ENCODE measurements at places on chromosomes 4 and X. TPM values are rescaled to one million over a fixed set of nuclear protein-coding genes. Genes with fewer than 3 reads are reported as not detected.

DNA sequence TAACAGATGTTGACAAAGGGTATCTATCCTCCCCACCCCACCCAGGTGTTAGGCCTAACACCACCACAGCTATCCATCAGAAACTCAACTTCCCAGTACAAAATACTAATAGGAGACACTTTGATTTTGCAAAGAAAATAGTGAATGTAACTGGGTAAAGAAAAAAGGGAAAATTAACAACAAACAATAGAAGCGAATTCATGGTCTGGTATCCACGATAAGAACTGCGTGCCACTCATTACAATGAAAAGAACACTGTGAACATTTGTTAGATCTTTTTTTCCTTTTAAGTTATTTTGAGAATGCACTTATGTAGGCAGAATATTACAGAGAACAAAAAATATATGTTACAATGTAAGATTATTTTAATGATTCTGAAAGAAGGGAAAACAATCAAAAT is 12.0 kb downstream of the TSPAN5 start:
- DNase-seq: no peak
- H3K36me3 ChIP-seq: peaks cover 15% of the 10 kb centered on the region
- no peak overlapping the region for H3K4me3 ChIP-seq
- H3K27ac ChIP-seq: peak overlapping the region; percentile 73
- H3K27me3 ChIP-seq: no peaks in the 10 kb centered on the region

- H3K27ac ChIP-seq: no peak overlapping the region
- no peaks in the 10 kb centered on the region for H3K4me1 ChIP-seq
- H3K27me3 ChIP-seq: peaks cover 21% of the 10 kb centered on the region
- no peak for DNase-seq
- no peaks in the 10 kb centered on the region for H3K36me3 ChIP-seq
Observed at GRCh38 chr4:174856926-174857800, 28.1 kb upstream of the GLRA3 start.

DNA sequence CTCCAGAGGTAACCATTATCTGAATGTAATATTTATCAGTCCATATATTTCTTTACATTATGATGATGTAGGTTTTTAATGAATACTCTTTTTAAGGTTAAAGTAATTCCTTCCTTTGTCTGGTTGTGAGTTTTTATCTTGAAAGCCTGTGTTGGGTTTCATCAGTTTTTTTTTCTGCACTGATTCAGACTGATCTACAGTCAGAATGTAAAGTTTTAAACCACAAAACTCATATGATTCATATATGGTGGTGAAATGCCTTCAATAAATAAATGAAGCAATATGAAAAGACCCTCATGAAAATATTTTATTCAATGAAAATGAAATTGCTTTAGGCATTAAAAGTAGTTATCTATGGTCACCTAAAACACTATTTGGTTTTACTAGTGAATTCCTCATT is 47.1 kb downstream of the SORBS2 start:
- no peak for DNase-seq
- no peak overlapping the region for H3K27ac ChIP-seq
- H3K36me3 ChIP-seq: no peaks in the 10 kb centered on the region
- no peak overlapping the region for H3K4me3 ChIP-seq
- peaks cover 17% of the 10 kb centered on the region for H3K4me1 ChIP-seq
- no peaks in the 10 kb centered on the region for H3K27me3 ChIP-seq

Gene RTL5
- 19.5 TPM for total RNA-seq

DNA sequence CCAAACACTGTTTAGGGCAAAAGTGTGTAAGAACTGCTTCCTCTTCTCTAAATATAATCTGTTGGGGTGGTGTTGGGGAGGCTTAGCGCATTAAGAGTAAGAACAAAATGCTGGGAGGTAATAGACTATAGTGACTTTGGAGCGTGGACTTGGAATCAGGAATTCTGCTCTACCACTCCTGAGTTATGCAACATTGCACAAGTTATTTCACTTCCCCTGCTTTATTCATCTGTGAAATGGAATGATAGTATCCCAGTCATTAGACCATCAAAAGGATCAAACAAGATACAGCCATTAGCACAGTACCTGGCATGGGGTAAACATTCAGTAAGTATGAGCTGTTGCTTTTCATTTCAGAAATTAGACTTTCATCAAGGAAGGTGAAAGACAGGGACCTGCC is 58.7 kb downstream of the IGFBP7 start:
- H3K27me3 ChIP-seq: no peaks in the 10 kb centered on the region
- no peak for DNase-seq
- H3K27ac ChIP-seq: peak overlapping the region; percentile 95
- H3K4me1 ChIP-seq: peaks cover 92% of the 10 kb centered on the region
- peaks cover 76% of the 10 kb centered on the region for H3K36me3 ChIP-seq
- no peak overlapping the region for H3K4me3 ChIP-seq

DNA sequence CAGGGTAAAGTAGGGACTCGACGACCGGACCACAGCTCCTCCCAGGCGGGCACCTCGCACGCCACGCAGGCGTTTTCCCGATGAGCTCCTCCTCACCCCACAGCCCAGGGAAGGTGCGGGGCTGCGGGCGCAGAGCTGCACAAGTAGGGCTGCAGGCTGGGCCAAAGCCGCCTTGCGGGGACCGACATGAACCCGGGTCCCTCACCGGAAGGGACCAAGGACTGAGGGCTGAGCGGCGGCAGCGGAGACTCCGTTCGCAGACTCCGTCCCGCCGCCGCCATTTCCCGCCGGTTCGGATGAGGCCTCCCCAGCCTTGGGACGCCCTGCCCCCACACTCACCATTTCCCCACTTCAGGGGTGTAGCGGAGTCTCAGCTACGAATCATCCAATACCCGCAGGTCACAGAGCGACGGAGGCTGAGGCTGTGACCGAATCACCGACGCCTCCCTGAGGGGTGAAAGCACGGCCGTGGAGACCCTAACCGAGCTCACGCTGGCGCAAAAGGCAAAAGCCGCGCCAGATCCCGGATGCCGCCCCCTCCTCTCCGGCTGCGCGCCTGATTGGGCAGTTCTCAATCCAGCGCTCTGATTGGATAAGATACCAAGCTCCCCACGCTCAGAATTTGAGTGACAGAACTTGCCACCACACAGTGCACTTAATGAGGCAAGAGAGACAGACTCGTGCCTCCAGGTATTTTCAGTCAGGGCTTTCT is at the start of gene ZNF732:
TSS of gene ZNF732 (minus strand) at position 506 of the 712 bp plus-strand sequence. CDS start at position 342, 164 bp downstream.
- H3K36me3 ChIP-seq: peaks cover 2% of the 10 kb centered on the region
- DNase-seq: peak; percentile 84
- no peak within 1 kb of the TSS for H3K27ac ChIP-seq
- peaks cover 6% of the 10 kb centered on the region for H3K4me1 ChIP-seq

DNA sequence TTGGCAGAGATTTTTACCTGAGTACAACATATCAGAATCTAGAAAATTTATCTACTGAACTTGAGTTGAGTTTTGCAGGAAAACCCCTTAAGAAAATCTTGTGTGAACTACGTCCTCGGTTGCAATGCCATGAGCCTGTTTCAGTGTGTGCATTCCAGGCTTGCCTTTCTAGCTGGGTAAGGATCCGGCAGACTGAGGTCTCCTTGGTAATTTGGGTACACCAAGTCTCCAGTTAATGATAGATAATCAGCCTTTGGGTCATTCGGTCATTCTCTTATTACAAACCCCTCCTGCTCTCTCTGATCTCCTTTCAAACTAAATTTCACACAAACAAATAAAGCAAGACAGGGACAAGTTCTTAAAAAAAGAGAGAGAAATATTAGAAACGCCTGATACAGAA is 5.9 kb upstream of the HAND2 start:
- DNase-seq: no peak
- peaks cover 97% of the 10 kb centered on the region for H3K27me3 ChIP-seq
- peaks cover 7% of the 10 kb centered on the region for H3K36me3 ChIP-seq
- peaks cover 17% of the 10 kb centered on the region for H3K4me1 ChIP-seq
- no peak overlapping the region for H3K27ac ChIP-seq

GRCh38 chr4:35772291-35772690 is 472.0 kb downstream of the ARAP2 start:
- no peak for DNase-seq
- no peak overlapping the region for H3K27ac ChIP-seq
- no peaks in the 10 kb centered on the region for H3K4me1 ChIP-seq

GRCh38 chrX:110248578-110248977 is 69.3 kb downstream of the AMMECR1 start:
- no peaks in the 10 kb centered on the region for H3K27me3 ChIP-seq
- no peak overlapping the region for H3K27ac ChIP-seq
- DNase-seq: no peak
- no peak overlapping the region for H3K4me3 ChIP-seq

Gene TMEM150C
- total RNA-seq: 1.6 TPM

Gene CCNA2
- 10.6 TPM for total RNA-seq

Gene IRF2
- total RNA-seq: 21.8 TPM

Gene MRPS18C
- 38.9 TPM for total RNA-seq

GRCh38 chrX:25066131-25066530 is 50.4 kb upstream of the ARX start:
- no peak for DNase-seq
- no peak overlapping the region for H3K4me3 ChIP-seq
- H3K27me3 ChIP-seq: peaks cover 23% of the 10 kb centered on the region

Gene CAMK2D
- 86.6 TPM for total RNA-seq

Gene GPC4
- 98.0 TPM for total RNA-seq

DNA sequence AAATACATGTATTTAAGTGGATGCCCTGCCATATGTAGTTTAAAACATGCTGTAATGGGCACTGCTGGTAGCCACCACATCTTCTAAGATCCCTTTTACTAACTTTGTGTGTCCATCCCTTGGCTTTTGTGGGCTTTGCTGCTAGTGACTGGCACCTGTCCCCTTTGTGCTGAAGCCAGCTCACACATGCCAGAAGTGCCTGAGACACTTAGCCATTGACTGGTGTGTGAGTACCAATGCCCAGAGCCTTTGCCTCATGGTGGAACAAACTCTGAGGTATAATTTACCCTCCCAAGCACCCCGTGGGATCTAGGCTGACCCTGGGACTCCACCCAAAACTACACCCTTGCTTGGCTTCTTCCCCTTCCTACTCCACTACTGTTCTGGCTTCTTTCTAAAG is 33.0 kb downstream of the ARHGAP6 start:
- no peaks in the 10 kb centered on the region for H3K36me3 ChIP-seq
- H3K4me1 ChIP-seq: no peaks in the 10 kb centered on the region
- no peak overlapping the region for H3K4me3 ChIP-seq
- no peak for DNase-seq
- no peaks in the 10 kb centered on the region for H3K27me3 ChIP-seq

- no peak overlapping the region for H3K4me3 ChIP-seq
- no peak for DNase-seq
- no peak overlapping the region for H3K27ac ChIP-seq
- peaks cover 12% of the 10 kb centered on the region for H3K27me3 ChIP-seq
Observed at GRCh38 chrX:48684134-48684533, 535 bp downstream of the WAS start.

DNA sequence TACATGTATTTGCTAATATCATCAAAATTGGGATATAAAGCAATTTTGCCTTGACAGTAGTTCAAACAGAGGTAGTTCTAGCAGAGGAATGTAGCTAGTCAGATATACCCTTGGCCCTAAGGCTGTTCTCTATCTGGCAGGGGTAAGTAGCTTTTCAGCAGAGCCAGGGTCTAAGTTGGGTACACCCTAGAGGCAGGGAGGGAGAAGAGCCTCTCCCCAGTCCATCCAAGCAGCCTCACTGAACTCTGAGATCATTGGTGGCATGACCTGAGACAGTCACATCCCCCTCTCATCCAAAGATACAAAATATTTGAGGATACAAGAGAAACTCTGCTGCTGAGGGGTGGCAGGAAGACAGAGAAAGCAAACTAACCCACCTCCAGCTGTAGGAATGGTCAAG is 343.7 kb downstream of the DHX15 start:
- DNase-seq: no peak
- H3K4me3 ChIP-seq: no peak overlapping the region
- no peak overlapping the region for H3K27ac ChIP-seq

Gene FAT4
- 114 TPM for total RNA-seq
